ENCODE measurements at places on chromosomes 4 and X.
A peak's percentile ranks its signal among the peaks of the same experiment; 100 is the strongest.

DNA sequence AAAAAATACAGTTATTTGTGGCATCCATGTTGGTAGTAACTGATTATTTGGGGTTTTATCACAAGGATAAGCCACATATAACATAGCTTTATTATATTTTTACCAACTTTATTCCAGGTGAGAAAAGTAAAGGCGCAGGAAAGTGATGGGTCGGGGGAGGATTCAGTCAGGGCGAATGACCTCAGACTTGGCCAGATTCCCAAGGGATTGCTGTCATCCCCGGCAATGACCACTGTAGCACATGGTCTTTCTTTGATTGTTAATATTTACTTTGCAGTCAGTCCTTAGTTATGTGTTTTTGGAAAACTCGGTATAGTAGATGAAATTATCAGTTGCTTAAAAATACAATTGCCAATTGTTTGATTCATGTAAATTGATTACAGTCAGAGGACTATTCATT lies 17.6 kb downstream of the GRIA3 start:
- no peak for DNase-seq

- DNase-seq: peak; percentile 18
Observed at GRCh38 chr4:169270810-169271691, at the start of gene SH3RF1. Gene SH3RF1, minus strand, starts transcription at chr4:169270956. Its CDS starts 1,744 bp downstream, at chr4:169269212.

DNA sequence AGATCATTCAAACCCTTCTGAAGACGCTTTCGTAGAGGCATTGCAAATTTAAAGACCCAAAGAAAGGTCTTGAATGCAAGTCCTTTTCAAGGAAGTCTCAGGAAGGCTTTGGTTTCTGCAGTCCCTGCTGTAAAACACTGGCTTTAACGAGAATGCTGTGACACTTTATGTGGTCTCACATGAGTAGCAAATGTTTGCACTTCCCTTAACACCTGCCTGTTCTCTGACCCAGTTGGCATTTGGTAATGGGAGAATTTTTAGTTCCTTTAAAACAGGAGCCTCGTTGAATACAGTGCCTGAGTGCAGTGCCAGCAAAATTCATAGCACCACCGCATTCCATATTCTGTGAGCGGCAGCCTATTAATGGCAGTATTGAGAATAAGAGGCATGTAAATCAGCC lies 330.5 kb upstream of the PRKX start:
- DNase-seq: no peak

GRCh38 chr4:20617678-20618396 lies 82.4 kb upstream of the PACRGL start:
- no peak for DNase-seq

GRCh38 chrX:153445106-153445855 lies 575 bp downstream of the TREX2 start:
- DNase-seq: no peak

DNA sequence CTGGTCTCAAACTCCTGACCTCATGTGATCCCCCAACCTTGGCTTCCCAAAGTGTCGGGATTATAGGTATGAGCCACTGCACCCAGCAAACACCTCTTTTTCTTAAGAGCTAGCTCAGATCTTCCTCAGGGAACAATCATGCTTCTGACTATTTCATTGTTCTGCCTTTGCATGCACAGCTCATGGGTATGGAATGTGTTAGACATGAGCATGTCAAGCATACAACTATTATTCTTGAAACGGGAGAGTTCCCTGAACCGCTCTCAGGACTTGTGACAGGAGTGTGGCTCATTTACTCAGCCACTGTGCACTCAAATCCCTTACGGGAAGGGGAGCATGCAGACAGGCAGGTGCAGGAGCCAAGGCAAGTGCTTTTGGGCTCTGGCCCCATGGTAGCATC lies 231.7 kb upstream of the TAPT1 start:
- DNase-seq: no peak

DNA sequence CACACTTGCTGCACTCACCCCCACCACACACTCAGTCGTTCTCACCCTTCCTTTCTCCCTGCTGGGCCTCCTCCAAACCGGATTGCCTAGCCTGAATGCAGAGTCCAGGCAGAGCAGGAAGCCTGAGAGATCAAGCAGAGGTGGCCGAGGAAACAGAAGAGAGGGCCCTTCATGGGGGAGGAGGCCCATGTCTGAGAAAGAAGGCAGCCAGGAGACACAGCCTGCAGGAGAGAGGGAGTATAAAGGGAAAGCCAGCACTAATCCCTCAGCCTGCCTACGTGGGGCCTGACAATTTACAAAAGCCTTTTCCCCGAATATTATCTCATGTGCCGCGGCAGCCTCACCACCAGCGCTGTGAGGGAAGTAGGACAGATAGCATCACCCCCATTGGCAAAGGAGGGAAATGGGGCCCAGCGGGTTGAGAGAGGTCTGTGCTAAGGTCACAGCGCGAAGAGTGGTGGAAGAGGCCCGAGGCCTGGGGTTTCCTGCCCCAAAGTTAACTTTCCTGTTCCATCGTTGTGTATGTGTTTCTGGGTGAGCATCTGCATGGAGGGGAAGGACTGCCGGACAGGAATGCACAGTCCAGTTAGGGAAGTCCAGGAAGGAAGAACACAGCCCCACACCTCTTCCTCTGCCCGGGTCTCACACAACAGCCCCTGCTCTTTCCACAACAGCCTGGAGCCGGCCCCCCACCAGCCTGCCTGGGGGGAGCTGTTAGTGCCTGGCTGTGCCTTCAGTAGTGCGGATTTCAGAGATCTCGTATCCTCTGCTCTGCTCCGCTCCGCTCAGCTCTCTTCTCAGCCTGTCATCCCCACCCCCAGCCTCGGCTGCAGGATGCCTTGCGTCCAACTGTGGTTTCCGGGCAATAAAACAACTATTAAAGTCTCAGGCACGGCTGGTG lies 50.9 kb upstream of the BCOR start:
- DNase-seq: no peak

DNA sequence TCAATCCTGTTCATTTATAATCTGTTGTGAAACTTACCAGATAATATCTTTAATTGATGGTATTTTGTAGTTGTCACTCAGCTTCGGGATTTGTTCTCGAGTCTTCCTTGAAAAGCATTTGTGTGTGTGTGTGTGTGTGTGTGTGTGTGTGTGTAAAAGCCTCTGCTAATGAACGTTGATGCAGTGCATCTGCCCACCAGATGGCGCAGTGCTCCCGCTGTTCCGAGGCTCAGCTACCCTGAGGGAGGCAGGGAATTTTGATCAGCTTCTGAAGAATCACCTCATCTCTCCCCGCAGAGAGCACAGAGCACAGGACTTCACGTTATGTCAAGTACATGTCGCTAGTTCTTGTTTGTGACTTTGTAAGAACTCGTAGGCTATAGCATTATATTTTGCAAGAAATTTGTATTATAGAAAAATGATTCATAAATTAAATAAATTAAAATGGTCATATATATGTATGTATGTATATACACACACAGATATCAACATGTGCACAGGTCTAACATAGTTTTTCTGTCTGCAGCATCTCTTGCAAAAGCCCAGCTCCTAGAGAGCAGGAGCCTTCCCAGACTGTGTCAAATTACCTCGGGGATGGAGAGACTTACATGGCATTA lies 316.7 kb upstream of the IGFBP7 start:
- peak; percentile 5 for DNase-seq

DNA sequence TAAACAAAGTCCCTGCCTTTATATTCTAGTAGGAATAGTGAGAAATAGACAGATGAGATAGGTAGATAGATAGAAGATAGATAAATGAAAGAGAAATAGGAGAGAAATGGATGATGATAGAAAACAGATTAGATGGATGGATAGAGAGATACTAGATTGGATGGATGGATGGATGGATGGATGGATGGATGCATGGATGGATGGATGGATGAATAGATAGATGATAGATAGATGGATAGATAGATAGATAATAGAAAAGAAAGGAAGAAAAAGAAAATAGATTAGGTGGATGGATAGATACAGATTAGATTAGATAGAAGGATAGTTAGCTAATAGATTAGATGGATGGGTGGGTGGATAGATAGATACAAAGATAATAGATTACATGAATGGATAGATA lies 33.2 kb upstream of the WDR17 start:
- DNase-seq: no peak

DNA sequence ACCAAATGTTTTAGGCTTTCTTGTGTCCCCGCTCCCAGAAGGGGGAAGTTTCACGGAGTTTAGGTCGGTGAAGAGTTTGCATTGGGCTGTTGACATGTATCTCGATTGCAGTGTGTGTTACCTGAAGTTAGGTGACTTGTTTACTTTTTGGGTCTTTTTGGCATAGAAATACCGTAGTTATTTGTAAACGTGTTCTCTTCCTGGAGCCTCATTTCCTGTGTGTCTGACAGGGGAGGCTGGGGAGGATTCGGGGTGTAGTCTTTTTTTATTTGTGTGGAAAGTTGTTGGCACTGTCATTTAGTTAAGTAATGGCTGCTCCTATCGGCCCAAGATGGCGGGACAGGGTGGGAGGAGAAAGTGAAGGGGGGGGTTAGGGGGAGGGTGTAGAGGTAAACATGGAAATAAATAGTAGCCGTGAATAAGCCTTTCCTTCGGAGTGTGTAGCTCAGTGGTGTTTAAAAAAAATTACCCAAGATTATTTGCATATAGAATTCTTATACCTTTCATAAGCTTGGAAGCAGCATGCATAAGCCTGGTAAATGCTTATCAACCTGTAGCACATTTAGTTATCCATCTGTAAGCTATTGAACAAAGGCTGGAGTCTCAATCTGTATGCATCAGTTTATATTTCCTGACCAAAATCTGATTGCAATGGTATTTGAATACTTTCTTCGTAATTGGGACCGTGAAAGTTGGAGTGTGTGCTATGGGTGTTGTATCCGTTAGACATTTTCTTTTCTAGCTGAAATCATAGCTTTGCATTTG lies 1.6 kb downstream of the KDM6A start:
- DNase-seq: peak; percentile 7

DNA sequence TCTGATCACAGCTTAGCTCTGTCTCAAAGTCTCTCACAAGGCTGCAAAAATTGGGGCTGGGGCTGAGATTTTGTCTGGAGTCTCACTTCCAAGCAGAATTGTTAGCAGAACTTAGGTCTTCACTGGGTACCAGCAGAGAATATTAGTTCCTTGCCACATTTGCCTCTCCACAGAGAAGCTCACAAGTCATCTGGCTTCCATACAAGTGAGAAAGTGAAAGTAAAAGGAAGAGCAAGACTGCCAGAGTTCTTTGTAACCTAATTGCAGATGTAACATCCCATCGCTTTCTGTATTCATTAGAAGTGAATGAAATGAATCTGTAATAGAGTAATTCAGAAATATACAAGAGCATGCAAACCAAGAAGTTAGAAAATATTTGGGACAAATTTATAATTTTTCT lies 624.1 kb upstream of the GNPDA2 start:
- no peak for DNase-seq

GRCh38 chrX:16592194-16592770 lies 57.7 kb upstream of the S100G start:
- no peak for DNase-seq

- no peak for DNase-seq
Observed at GRCh38 chrX:14758029-14758491, 114.8 kb downstream of the FANCB start.

DNA sequence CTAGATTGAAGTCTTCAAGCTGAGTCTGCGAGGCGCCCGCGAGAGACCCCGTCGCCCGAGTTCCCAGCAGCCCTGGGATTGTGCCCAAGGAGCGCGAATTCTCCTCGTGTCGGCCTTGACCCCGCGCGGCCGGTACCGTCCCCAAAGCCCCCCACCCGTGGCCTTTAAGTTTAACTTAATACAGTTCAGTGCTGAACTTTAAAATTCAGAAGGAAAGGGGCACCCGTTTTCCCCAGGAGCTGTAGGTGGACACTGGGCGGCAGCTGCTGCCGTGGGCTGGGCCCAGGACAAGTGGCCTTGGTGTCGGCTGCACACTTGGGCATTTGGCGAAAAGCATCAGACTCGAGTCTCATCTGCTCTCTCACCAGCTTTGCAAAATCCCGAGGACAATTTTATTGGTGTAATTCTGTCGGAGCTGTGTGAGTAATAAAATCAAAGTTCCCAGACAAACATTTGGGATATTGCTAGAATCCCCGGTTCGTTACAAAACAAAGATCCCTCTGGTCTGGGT lies 634 bp downstream of the CWH43 start:
- no peak for DNase-seq

DNA sequence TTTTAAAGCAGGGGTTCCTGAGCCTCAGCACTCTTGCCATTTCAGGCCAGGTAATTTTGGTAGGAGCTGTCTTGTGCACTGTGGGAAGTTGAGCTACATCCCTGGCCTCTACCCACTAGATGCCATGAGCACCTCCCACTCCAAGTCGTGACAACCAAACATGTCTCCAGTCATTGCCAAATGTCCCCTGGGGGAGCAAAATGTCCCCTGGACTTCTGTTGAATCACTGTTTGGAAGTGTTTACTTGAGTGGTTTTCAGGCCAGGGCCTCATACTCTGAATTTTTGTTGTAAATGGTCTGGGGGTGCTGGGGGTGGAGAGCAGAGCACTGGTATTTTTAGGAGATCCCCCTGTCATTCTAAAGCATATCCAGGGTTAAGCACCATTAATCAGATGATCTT lies 3.2 kb downstream of the PDK3 start:
- no peak for DNase-seq

GRCh38 chrX:132819711-132820264 lies 138.6 kb downstream of the HS6ST2 start:
- DNase-seq: no peak

GRCh38 chr4:80240976-80241375 lies 25.5 kb upstream of the FGF5 start:
- no peak for DNase-seq

- no peak for DNase-seq
Observed at GRCh38 chr4:149999485-150000074, 78.7 kb upstream of the DCLK2 start.

DNA sequence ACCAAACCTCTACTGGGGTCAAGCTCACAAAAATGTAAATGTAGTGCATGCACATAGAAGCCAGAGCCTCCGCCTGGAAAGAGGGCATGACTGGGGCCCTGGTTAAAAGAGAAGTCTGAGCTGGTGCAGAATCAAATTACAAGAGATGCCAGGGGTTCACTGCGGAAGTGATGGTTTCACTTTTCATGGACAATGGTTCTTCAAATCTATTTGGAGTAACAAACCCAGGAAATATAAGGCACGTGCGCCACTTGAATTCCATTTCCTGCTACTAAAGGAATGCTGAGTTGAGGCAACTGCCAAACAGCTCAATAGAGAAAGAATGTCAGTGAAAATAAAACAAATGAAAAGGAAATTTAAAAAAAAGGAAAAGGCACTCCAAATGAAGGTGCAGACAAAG lies 79.8 kb downstream of the FUNDC1 start:
- DNase-seq: no peak

- DNase-seq: no peak
Observed at GRCh38 chr4:102878901-102879300, 10.1 kb downstream of the CISD2 start.

- DNase-seq: no peak
Observed at GRCh38 chr4:139934708-139935195, 219.2 kb downstream of the MAML3 start.

- no peak for DNase-seq
Observed at GRCh38 chr4:39713691-39714090, 15.8 kb downstream of the UBE2K start.

DNA sequence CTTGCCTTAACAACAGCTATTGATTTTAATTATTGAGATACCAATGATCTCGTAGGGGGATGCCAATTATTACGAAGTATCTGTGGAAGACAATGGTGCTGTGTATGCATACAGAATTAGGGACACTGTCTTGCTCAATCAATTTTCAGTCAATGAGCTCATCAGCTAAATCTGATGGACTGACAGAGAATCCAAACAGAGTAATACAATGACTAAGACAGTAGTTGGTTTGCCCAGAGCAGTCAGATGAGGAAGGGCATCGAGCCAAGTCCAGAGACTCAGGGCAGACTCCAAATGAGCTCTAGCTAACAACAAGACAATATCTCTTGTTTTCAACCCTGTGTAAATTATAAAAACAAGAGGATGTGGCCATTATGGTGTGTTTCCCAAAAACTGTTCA lies 14.7 kb upstream of the GSX2 start:
- no peak for DNase-seq
